PC-3 (cell line): ENCODE measurements at places on chromosomes 5 and 9. TPM values are rescaled to one million over a fixed set of nuclear protein-coding genes. Genes with fewer than 3 reads are reported as not detected.

SLC36A3 gene
- not detected in 2 replicates for total RNA-seq

DNA sequence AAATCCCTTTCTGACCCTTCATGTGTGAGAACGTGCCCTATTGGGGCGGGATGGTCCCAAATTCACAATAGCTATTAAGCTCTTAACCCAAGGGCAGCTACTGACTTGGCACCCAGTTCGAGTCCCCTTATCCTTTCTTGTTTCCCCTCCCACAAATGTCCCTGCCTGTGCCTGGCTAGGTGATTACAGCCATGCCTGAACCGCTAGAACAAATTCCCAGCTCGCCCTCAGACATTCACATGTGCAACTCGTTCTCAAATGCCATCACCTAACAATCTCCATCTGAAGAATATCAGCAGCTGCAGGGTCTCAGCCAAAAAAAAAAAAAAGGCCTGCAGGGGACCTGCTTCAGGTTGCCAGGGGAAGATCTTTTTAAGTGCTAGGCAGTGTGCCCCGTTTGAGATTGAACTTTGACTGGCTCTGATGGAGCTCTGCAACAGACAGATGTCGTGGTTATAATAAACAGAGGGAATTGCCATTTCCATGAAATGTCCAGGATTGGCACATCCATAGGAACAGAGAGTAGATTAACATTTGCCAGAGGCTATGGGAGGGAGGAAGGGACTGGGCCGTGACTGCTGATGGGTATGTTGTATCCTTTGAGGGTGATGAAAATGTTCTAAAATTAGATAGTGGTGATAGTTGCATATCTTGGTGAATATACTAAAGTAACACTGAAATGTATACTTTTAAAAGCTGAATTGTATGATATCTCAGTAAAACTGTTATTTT lies 347.2 kb upstream of the WWC1 start:
- H3K4me1 ChIP-seq = no peaks in the 10 kb centered on the region
- H3K27me3 ChIP-seq = peaks cover 54% of the 10 kb centered on the region
- no peak overlapping the region for H3K27ac ChIP-seq
- H3K36me3 ChIP-seq = no peaks in the 10 kb centered on the region

GTF3C5 gene
- total RNA-seq = 78.5 and 98.3 TPM in 2 replicates

SLCO6A1 gene
- not detected in 2 replicates for total RNA-seq

DNA sequence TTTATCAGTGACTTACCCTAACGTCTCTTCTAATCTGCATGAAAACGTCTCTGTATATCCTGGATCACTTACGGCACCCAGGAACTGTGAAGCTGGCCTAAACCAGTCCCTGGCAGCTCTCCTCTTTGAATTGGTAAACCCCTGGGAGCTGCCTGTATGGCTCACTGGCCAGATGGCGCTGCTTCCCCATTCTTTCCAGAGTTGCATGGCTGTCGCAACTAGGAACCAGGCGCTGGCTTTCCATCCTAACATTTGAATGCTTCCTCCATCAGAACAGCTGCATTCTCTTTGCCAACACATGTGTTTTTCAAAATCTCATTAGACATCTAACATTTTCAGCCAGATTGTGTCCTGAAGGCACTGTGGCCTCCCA lies 8.0 kb upstream of the PCA3 start:
- H3K4me1 ChIP-seq = no peaks in the 10 kb centered on the region
- 0 out of 2 replicates have a peak, but pooled peaks cover 4% of the 10 kb centered on the region for H3K27me3 ChIP-seq
- H3K4me3 ChIP-seq = no peak overlapping the region
- H3K27ac ChIP-seq = no peak overlapping the region
- no peaks in the 10 kb centered on the region for H3K36me3 ChIP-seq
- DNase-seq = peak; percentile 4

DNA sequence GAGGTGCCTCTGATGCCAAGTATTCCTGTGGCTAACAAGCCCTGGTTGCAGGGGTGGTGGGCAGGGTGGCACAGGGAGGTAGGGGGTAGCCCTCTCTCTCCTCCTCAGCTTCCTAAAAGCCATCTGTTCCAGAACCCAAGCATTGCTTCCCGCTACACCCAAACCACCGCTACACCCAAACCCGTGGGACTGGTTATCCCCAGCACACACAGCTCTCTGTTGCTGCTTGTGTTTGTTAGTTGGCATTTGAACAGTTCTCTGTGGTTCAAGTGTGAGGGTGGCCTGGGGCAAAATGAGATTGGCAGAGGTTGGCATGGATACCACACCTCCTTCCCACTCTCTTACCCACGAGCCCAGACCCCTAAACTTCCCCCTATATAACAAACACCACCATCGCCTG lies 40.4 kb downstream of the SPARC start:
- H3K27ac ChIP-seq = no peak overlapping the region
- peak; percentile 35 for DNase-seq
- peaks cover 17% of the 10 kb centered on the region; the same call in 1 of the 2 replicates for H3K4me1 ChIP-seq
- no peaks in the 10 kb centered on the region for H3K36me3 ChIP-seq
- no peaks in the 10 kb centered on the region for H3K27me3 ChIP-seq

DNA sequence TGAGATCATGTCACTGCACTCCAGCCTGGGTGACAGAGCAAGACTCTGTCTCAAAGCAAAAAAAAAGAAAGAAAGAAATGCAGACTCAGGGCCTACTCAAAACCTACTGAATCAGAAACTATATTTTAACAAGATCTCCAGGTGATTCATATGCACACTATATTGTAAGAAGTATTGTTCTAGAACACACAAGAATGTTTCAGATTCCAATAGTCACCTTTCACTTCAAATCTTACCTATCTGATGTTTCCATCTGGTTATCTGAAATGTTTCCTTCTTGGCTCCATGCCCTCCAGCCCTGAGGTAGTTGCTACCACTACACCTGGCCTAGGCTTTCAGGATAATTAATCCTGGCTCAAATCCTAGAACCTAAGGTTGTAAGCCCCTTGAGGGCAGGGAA lies 36.8 kb upstream of the SNX2 start:
- DNase-seq = peak; percentile 23
- H3K27ac ChIP-seq = no peak overlapping the region
- H3K4me3 ChIP-seq = no peak overlapping the region
- H3K4me1 ChIP-seq = no peaks in the 10 kb centered on the region

DNA sequence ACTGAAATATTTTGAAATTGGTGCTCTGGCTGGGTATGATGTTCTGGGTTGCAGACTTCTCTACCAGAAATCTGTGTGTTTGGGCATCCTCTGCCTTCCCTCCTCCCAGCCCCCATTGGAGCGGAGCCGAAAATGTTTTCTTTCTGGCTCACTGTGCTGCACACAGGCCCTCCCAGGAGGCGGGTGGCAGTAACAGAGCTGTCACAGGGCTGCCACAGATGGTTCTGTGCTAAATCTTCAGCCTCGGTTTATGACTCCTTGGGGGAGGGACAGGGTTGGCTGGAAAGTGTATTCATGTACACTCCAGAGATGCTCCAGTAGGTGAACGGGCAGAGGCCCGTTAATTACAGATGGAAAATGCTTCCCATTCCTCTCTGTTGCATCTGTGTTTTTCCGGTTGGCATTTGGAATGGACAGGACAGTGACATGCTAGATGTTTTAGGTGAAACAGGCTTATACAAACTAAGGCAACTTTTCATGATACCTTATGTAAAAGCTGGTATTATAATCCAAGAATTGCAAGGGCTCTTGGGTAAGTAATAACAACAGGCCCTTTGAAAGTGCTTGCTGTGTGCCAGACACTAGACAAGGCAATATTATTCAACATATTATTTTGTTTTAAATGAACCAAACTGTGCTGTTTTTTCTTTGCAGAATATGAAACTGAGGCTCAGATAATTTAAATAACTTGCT lies 180.2 kb downstream of the ADCY2 start:
- no peak for DNase-seq
- no peak overlapping the region for H3K27ac ChIP-seq
- H3K4me3 ChIP-seq = no peak overlapping the region

PAEP gene
- not detected in 2 replicates for total RNA-seq
